ENCODE measurements at places on chromosomes 13 and 19.
A peak's percentile ranks its signal among the peaks of the same experiment; 100 is the strongest.

GRCh38 chr19:39166571-39167391 is 30.0 kb upstream of the NCCRP1 start:
- DNase-seq: no peak

GRCh38 chr19:8641908-8642547 is 11.6 kb downstream of the NFILZ start:
- peak; percentile 60 for DNase-seq

GRCh38 chr13:94660695-94661326 is 51.5 kb downstream of the SOX21 start:
- DNase-seq: no peak

GRCh38 chr19:11138601-11139300 is 16.8 kb downstream of the SPC24 start:
- no peak for DNase-seq

- no peak for DNase-seq
Observed at GRCh38 chr13:72565893-72566292, 161.5 kb downstream of the MZT1 start.

DNA sequence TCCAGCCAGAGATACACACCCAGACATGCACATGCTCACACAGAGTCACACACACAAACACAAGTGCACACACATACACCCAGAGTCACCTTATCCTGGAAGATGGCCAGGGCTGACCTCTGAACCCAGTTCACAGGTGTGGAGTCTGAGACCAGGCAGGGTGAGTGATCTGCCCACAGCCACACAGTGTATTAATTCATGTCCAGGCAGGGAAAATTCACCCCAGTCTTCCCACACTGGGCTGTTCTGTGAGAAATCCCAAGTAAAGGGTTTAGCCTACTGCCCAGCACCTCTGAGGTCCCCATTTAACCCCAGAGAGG is 2.0 kb downstream of the POU2F2 start:
- DNase-seq: no peak

- DNase-seq: peak; percentile 20
Observed at GRCh38 chr13:41356786-41357185, 45.7 kb downstream of the NAA16 start.

- no peak for DNase-seq
Observed at GRCh38 chr13:113202912-113203311, 5.6 kb downstream of the PCID2 start.

GRCh38 chr19:18270326-18270725 is 3.9 kb downstream of the IQCN start:
- DNase-seq: peak; percentile 22

DNA sequence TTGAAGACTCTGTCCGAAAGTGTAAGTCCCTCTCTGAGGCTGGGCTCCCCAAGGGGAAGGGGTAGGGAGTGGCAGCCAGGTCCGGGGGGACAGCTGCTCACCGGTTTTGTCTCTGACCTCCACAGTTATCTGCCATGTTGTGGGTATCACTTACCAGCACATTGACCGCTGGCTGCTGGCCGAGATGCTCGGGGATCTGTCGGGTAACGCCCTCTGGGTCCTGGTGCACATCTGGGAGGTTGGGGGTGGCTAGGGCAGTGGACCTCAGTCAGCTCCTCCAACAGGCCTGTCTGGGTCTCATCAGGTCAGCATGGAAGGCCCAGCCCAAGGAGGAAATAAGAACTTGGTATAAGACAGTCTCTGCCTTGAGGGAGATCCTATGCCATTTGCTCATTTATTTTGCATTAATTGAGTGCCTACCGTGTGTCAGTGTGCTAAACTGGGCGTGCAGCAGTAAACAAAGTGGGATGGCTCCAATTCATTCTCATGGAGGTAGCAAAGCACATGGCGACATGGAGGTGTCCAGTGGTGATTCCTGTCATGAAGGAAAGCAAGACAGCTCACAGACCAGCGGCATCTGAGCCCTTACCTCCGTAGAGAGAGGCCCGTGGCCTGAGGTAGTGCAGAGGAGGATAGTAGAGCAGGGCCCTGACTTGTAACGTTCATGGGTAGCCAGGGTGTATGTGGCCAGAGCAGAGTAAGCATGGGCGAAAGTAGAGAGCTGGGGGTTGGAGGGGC is 13.7 kb downstream of the EIF3K start:
- DNase-seq: no peak
